NCI-H460 (cell line): ENCODE measurements at places on chromosomes 6 and 20.

DNA sequence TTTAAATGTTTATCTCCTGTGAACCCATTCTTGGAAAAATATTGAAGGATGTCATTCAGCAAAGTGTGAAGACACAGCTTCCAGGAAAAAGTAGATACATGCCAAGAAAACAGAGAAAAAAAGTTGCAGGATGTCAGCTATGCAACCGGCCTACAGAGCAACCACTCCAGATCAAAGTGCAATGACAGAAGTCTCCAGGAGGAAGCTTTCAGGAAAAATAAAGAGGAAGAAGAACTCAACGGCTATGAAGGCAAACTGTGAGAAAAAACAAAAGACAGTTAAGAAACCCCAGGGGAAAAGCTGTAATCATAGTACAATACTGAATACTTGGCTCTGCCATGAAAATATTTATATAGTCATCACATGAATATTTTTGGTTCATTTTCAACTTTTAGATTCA lies 30.6 kb downstream of the REPS1 start:
- no peak for DNase-seq

- DNase-seq = no peak
These were observed 64.1 kb upstream of the SOX4 start for GRCh38 chr6:21529431-21529830.

- DNase-seq = no peak
These were observed 16.1 kb upstream of the CCN6 start for GRCh38 chr6:112037783-112038216.

DNA sequence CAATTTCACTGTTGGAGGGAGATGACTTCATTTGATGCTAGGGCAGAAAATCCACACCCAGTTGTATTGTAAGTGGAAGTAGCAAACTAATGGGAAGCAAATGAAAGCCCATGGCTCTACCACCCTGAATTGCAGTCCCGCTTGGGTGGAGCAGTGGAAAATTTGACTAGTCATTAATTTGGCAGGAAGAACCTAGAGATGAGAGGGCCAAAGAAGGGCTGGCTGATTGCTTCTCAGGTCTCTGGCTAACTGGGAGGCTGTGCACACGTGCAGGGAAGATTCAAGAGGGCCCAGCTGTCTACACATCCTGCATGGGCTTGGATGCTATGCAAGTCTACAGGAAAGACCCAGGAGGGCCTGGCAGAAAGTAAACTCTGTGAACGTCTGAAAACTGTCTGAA lies 466.2 kb downstream of the TFAP2A start:
- no peak for DNase-seq

- no peak for DNase-seq
These were observed 24.8 kb downstream of the TMX4 start for GRCh38 chr20:7994809-7995208.

DNA sequence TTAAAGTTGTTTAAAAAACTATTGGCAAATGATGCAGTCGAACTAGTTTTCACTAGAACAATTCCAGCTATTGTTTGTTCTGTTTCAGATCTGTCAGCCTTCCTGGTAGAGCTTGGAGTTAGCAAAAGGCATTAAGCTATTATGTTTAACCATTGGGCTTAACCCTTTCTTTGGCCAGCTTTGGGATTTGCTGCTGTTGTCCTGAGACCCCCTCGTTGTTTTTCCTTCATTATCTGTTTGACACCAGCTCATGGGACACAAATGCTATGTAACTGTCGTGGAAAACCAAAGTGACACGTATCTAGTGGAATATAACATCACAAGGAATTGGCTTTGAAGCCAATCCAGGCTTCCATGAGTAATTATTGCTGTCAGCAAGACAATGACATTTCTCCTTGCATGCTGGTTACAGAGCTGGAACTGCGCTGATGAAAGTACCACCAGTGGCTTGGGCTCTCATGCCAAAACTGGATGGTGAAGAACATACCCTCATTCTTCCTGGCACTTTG lies 96.0 kb downstream of the EYA2 start:
- no peak for DNase-seq
